Stimulated activated CD4-positive, alpha-beta T cell treated with anti-CD3 and anti-CD28 coated beads, Interleukin-4, amount 100 ng/mL, for 48 hours (primary cell): ENCODE measurements at places on chromosomes 6 and 20.

DNA sequence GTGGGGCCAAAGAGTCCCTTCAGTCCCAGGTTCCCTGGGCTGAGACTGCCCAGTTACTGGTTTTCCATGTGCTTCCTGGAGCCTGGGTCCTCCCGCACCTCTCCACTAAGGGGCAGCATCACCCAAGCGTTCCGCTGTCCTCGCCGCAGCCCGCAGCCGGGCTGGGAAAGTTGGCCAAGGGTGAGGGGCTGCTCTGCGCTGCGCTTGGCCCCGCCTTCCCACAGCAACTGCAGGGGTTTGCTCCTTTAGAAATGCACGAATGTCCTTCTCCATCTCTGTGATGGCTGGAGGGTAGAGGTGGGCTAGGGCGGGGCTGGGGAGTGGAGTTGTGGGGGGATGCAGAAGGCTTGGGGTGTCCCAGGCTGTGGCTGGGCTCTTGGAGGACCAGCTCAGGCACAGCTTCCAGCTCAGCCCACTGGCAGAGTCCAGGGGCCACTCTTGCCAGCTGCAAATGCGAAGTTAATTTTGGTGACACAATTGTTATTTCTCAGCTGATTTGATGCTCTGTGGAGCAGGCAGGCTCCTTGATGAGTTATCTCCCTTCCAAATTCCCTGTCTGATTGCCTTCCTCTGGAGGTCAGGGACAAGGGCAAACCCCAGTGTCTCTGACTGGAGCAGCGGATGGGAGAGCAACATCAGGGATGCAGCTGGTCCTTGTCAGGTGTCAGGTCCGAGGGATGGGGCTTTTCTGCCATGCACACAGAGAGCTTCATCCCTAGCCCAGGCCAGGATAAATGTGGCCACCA lies 63.2 kb downstream of the NOL4L start:
- peak; percentile 65 for DNase-seq

- DNase-seq = no peak
Observed at GRCh38 chr20:10110151-10110550, 75.4 kb downstream of the ANKEF1 start.

GRCh38 chr20:32909451-32909850 lies 50.7 kb downstream of the EFCAB8 start:
- DNase-seq = no peak

- DNase-seq = no peak
Observed at GRCh38 chr6:45427726-45428125, 50.0 kb upstream of the SUPT3H start.

GRCh38 chr20:44526129-44526528 lies 4.3 kb upstream of the SERINC3 start:
- no peak for DNase-seq

- DNase-seq = no peak
Observed at GRCh38 chr6:154447954-154448353, 62.5 kb downstream of the CNKSR3 start.

DNA sequence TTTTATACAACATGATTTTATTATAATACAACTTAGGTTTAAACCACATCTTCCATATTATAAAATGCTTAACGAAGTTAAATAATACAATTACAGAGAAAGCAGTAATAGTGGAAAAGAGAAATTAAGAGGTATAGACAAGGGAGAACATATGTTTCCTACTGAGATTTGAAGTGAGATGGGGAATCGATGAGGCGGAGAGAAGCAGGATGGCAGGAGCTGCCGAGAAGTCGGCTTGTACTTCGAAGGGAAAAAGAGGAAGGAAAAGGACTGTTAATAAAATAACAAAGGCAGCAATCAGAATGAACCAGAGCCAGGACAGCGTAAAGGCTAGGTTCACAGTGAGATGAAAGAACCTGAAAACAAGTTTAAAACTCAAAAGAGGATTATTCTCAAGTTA lies 15.4 kb downstream of the FBXL4 start:
- DNase-seq = no peak

- no peak for DNase-seq
Observed at GRCh38 chr20:16929756-16930155, 181.6 kb downstream of the OTOR start.

DNA sequence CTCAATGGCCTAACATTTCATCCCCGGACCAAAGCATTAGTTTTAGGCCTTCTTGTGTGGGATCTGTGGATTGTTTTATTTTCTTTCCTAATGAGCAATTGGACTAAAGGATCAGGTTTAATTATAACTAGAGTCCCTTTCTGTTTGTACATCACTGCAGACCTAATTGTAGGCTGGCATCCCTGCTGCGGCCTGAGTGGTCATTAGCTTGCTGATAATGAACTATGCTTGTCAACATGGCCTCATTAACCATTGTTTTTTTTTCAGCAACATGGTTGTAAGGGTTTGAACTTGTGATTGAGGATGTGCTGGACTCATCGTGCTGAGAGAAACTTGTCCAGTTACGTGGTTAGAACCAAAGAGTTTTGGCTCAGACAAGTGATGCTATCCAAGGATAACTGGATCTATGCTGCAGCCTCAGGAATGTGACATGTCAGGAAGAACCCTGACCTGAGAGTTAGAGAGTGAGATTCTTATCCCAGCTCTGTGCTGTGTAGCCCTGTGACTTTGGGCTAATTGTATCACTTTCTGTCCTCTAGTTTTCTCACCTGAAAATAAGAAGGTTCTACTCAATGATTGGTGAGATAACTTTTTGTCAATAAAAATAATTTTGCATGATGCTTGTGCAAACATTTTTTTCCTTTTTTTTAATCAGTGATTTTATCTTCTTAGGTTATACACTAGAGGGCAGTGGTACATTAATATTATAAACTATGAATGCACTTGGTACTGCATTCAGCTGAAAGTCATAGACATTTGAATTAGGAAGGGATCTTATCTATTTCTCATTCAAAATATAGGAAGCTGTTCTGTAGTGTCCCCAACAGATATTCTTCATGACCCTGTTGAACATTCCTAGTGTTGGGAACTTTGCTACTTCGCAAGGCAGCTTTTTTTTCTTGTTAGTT lies 140.9 kb downstream of the RNF144B start:
- DNase-seq = no peak

DNA sequence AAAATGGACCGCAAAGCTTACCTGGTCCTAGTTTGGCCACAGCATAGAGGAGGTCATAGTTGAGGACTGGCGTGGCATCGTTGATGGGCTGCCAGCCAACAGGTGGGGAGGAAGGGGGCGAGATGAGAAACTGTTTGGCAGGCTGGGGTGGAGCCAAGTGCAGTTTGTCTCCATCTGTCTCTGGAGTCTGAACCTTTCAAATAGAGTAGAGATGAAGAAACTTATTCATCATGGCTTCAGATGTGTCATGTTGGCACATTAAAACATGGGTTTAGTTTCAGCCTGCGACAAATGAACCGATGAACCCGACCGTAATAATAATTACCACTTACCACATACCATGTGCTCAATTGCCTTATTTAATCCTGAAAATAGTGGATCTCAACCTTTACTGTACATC lies 75.9 kb upstream of the ENPP5 start:
- DNase-seq = no peak

GRCh38 chr6:129026601-129027000 lies 143.7 kb downstream of the LAMA2 start:
- DNase-seq = no peak

DNA sequence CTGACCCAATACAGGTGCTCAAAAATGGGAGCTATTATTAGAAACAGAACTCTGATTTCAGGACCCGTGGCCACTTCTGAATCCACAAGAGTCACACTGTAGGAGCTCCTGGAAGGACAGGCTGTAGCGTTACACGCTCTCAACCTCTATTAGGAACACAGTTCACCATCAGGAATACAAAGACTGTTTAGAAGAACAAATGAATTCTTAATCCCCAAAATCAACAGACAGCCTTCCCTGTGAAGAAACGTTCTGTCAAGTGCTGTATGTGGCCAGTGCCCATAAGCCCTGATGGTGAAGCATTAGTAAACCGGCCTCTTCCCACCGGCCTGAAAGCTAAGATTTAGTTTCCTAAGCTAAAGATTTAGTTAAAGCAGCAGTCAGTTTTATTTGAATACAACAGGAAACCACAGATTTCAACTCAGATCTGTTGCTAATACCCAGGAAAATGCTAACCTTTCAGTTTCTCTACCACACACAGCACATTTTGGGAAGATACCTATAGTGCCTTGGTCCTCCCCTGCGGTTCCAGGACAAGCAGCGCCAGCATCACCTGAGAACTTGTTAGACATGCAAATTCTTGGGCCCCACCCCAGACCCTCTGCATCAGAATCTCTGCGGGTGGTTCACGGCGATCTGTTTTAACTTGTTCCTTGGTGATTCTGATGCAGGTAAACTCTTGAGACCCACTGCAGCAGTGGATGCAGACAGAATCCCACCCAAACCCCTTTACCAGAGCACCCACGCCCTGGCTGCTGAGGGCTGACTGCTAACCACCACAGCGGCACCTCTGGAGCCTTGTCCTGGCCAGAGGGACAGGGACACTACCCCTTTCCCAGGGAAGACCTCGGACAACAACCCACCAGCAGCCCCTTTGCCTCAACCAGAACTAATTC lies 33.4 kb downstream of the MTRES1 start:
- DNase-seq = no peak

DNA sequence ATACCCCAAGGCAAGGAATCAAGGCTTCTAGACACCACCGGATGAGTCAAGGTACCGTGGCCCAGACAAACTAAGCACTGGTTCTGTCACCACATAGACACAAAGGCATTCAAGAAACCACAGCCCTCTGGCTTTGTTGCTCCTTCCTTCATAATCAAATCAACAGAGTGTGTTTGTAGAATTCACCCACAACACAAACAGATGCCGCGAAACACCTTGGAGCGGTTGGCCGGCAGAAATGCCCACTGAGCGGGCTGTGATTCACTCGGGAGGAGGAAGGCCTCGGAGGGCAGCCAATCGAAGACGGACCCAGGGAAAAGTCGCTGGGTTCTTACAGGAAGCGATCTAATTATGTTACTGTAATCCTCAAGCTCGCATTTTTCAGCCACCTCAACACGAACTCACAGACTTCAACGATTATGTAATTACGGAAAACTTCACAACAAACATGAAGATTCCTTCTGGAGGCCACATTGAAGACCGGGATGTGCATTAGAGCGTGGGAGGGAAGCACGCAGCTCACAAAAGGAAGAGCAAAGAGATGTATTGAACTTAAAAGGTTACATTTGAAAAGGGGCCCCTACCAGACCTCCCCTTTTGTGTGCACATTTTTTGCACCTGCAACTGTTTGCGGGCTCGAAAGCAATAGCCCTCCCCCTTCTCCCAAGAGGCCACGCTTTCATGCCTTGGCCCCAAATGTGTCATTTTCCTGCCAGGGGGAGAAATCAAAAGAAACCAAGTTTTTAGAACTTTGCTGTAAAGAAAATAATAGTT lies 184.7 kb upstream of the PREP start:
- no peak for DNase-seq

DNA sequence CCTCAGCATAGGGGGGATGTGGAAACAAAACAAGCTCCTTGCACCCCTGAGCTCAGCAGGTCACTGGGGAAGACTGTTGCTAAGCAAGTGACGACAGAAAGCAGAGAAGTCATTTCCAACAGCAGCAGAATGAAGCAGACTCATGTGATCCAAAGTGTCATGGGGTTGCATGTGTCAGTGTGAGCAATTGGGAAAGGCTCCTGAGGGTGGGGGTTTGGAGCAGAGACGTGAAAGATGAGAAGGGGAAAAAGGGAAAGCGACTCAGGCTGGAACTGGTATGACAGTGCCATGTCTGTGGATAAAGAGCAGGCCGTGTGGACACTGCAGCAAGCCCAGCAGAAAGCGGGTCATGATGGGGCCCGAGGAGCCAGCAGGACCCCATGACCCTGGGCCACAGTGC lies 363.9 kb downstream of the PREX1 start:
- DNase-seq = no peak

DNA sequence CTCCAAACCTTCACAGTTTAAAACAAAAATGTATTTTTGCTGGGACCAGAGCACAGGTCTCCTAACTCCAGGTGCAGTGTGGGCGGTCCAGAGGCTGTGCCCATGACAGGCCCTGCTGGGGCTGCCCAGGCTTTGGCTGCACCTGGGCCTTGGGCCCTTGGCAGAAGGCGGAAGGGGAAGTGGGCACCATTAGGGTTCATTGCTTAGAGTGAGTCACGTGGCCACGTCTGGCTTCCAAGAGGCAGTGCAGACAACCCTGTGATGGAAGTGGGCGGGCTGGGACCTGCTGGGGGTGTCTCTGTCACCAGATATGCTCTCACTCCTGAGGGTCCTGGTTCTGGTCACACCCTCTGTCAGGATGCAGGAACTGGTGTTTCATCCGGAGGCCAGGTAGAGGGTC lies 302.2 kb downstream of the QKI start:
- no peak for DNase-seq
